ENCODE measurements at places on chromosomes 2 and 18. TPM values are rescaled to one million over a fixed set of nuclear protein-coding genes. Genes with fewer than 3 reads are reported as not detected.

- DNase-seq, result peak; percentile 97
Measured at GRCh38 chr2:231666171-231667095, 41.9 kb upstream of the PTMA start.

GRCh38 chr2:171036532-171036931 is 107.5 kb downstream of the GORASP2 start:
- no peak for DNase-seq

DNA sequence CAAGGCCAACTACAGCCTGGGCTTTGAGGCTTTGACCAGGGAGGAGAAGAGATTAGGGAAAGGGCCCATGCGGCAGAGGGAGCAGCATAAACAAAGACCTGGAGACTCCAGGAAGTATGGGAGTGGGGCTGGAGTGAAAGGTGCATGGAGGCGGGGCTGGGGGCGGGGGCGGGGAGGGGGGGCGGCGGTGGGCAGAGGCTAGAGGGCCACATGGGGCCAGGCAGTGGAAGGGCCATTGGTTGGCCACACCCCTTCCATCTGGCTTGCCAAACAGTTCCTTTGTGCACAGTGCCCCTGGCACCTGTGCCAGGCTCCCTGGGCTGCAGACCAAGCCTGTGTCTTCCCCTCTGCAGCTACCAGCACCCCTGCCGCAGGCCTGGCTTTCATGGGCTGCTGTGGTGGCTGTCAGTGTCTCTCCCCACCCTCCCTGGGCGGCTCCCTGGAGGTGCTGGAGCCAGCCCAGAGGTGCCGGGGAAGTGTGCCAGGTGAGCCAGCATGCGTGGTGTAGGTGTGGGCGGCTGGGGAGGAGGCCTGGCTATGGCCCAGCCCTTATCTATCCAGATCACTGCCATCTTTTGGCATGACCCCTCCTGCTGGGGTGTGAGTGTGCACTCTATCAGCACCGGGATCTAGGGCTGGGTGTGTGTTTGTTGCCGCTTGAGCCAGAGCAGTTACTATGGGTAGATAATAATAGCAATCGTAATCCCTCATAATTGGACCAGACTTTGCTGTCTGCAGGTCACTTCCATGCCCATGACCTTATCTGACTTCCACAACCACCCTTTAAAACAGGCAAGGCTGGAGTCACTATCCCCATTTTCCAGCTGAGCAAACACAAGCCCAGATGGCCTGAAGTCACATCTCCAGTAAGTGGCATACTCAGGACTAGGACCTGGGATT is 30.5 kb downstream of the DNMT3A start:
- peak; percentile 85 for DNase-seq

DNA sequence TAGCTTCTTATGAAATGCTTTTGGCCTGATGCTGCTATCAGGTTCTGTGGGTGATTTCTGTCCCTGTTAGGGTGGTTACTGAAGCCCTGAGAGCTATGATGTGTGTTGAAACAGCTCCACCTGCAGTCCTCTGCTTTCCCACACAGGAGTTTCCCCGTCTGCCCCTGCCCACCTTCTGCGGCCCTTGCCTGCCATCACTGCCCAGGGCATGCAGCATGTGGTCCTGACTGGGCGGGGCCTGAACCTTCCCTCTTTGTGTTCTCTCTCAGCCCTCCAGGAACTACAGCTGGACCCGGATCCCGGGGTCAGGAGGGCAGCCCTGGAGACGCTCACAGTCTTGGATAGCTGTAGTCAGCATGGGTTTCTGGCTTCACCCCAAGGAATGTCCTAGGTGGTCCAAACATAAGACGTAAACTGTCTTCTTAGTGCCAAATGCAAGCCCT is 21.4 kb downstream of the HJURP start:
- peak; percentile 18 for DNase-seq

GRCh38 chr2:68764806-68765311 is 30.2 kb downstream of the ARHGAP25 start:
- no peak for DNase-seq

- DNase-seq, result no peak
Measured at GRCh38 chr2:232569541-232569940, 19.1 kb downstream of the EIF4E2 start.

- no peak for DNase-seq
Measured at GRCh38 chr2:172244419-172245130, 141.9 kb upstream of the DLX2 start.

GRCh38 chr18:35267161-35267651 is 22.8 kb downstream of the ZSCAN30 start:
- DNase-seq, result peak; percentile 80

DNA sequence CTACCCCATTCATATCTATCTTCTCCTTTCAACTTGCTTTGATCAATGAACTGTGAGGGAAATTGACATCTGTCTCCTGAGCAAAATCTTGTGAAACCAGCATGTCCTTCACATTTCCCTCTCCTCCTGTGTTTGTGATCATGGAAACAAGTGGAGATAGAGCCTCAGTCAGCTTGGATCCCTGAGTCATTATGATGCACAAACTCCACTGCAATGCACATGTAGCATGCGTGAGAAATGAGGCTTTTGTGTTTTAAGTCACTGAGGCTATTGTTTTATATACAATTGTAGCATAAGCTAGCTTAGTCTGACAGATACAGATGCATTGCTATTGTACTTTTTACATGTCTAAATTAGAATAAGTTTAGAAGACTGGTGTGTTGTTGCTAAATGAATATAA is 85.2 kb upstream of the HNMT start:
- DNase-seq, result no peak

DNA sequence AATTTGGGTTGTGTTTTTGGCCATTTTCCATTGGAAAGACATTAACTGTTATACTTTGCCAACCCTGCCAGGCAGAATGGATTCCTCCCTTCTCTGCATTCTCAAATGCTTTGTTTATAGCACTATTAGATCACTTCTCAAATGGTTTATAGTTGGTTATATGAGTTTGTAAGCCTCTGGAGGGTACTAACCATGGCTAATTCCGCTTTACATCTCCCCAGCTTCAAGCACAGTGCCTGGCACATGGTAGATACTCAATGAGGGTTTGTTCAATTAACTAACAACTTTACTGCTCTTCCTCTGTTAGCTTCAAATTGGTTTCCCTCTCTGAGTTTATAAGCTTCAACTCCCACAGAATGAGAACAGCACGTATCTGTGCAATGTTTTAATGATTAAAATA is 213.5 kb downstream of the SOX11 start:
- no peak for DNase-seq

DNA sequence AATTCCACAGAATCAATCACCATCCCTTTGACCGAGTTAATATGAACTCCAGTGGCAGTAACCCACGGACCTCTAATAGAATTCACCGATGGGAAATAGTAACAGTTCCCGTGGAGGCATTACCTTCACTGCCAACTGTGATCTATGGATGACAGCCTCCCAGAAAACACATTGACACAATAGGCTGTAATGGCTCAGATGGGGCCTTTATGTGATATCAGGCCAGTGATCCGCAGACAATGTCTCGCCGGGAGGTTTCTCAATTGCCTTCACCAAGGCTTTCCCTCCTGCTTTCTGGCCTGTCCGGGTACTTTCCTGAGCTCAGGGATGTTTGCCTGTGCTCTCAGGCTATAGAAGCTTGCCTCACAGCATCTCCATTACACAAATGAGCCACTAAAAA is 34.4 kb upstream of the KLF7 start:
- DNase-seq, result no peak

DNA sequence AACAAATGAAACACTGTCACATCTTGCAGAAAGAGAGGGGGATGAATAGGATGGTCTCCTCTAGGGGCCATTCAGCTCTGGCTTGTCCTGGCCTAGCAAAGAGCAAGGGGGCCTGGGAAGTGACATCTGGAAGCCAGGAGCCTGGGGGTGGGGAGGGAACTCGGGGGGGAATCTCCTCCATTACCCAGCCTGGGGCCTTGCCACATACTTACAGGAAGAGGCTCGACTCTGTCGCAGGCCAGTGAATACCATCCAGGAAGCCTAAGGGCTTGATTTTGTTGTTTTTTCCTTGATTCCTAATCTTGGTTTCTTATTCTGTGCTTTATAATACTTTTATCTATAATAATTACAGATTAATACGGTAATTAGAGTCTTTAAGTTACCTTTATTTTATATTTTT is 797.5 kb upstream of the ID2 start:
- no peak for DNase-seq

- no peak for DNase-seq
Measured at GRCh38 chr2:76748581-76749296, 773.4 kb downstream of the LRRTM4 start.

DNA sequence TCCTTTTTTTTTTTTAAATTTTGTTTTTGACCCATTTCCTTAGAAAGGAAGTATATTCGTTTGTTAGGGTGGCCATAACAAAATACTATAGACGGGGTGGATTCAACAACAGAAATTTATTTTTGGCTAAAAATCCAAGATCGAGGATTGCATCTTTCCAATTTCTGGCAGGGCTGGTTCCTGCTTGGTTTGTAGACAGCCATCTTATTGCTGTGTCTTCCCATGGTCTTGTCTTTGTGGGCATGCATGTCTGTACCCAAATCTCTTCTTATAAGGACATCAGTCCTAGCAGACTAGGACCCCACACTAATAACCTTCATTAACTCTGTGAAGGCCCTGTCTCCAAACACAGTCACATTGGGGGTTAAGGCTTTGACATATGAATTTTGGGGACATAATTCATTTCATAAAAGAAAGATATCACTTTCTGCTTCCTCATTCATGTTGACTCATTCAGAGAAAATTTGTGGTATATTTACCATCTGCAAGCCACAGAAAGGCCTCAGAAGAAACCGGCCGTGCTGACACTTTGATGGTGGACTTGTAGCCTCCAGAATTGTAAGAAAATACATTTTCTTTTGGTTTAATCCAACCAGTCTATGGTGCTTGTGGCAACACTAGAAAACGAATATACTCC is 262.1 kb downstream of the LPIN1 start:
- no peak for DNase-seq

GRCh38 chr2:113776949-113777348 is 20.5 kb upstream of the SLC35F5 start:
- no peak for DNase-seq

GRCh38 chr18:61570070-61570469 is 236.8 kb downstream of the CDH20 start:
- DNase-seq, result no peak

DNA sequence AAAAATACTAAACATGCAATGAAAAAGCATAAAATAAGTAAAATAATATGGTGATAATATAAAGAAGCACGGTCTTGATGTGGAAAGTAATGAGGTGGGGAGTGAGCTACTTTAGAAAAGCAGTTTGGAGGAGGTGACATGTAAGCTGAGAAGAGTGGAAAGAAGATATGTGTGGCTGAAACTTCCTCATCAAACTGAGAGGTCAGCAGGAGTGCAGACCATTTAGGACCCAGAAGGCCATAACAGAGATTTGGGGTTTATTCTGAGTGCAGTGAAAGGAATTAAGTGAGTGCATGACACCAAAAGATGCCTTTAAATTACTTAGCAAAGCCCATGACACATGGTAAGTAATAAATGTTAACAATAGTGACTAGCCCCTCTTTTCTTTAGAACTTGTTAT is 24.4 kb upstream of the TMEM182 start:
- DNase-seq, result no peak

DNA sequence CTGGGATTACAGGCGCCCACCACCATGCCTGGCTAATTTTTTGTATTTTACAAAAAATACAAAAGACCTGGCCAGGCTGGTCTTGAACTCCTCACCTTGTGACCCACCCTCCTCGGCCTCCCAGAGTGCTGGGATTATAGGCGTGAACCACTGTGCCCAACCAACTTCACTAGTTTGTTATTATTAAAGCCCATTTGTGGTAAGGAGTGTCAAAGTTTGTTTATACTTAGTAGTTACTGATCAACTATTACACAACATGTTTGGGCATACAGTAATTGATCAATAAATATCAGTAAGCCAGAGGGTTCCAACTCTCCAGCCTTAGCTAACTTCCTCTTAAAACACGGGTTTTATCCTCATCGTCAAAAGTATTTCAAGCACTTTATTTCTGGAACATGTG is 67.5 kb upstream of the ZNG1B start:
- no peak for DNase-seq

- peak; percentile 62 for DNase-seq
Measured at GRCh38 chr2:128263902-128264331, 54.8 kb downstream of the HS6ST1 start.

DNA sequence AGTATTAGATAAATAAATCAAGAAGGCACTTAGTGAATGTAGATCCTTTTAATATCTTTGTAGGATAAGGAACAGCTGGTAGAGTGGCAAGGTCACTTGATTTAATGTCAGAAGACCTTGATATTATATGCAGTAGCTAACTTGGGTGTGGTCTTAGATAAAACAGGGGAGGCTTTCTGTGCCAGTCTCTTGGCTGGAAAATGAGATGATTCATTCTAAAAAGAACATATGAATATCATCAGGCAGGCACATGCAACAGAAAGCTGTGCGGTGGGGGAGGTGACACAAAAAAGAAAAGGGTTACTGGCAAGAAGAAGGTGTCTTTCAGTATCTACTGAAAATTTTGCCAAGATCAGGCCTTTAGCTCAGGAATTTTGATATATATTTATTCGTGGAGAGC is 931.7 kb upstream of the CELF4 start:
- DNase-seq, result no peak

Gene DYNAP
- not detected for total RNA-seq

Gene SLC4A1AP
- total RNA-seq, result 21.1 TPM

Gene ACOXL
- total RNA-seq, result 5.2 TPM

Gene TLX2
- total RNA-seq, result not detected

Gene COL4A3
- 5.1 TPM for total RNA-seq

Gene LINC00305
- not detected for total RNA-seq

Gene SPP2
- total RNA-seq, result not detected

Gene ALPG
- not detected for total RNA-seq

Gene SCYGR1
- total RNA-seq, result not detected

Data from transverse colon (tissue), 4 donors.